ENCODE measurements at places on chromosomes 3 and 15. TPM values are rescaled to one million over a fixed set of nuclear protein-coding genes. Genes with fewer than 3 reads are reported as not detected.

CLRN1 gene
- total RNA-seq, result not detected

ACP3 gene
- 3.5 TPM for total RNA-seq

SAMMSON gene
- not detected for total RNA-seq

TRPM1 gene
- not detected for total RNA-seq

DAZL gene
- total RNA-seq, result not detected

SEMA7A gene
- total RNA-seq, result 14.5 TPM

ZNF774 gene
- 6.2 TPM for total RNA-seq

- no peak overlapping the region for H3K4me3 ChIP-seq
- no peaks in the 10 kb centered on the region for H3K27me3 ChIP-seq
- no peak for DNase-seq
- no peaks in the 10 kb centered on the region for H3K36me3 ChIP-seq
- H3K4me1 ChIP-seq, result no peaks in the 10 kb centered on the region
- H3K27ac ChIP-seq, result no peak overlapping the region
Observed at GRCh38 chr15:101133751-101134261, 118.0 kb downstream of the CHSY1 start.

DNA sequence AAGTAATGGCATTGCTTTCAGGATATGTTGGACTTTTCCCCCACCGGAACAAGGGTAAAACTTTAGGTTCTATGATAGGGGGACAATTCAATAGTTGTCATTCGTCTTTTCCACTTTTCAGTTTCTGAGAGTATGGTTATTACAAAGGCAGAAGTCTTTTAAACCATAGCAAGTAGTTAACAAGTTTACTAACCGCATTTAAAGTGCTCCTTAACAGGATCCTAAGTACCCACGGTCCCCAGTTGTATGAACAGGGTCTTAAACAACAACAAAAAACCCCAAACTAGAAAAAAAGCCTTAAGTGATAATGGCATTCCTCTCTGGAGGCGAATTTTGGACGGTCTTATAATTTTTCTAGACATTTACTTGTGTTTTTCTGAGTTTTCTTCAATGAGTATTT lies 831 bp downstream of the IFT57 start:
- H3K27ac ChIP-seq, result peak overlapping the region; percentile 28
- no peak for DNase-seq
- peaks cover 12% of the 10 kb centered on the region for H3K36me3 ChIP-seq
- H3K4me1 ChIP-seq, result peaks cover 27% of the 10 kb centered on the region
- H3K27me3 ChIP-seq, result no peaks in the 10 kb centered on the region

DNA sequence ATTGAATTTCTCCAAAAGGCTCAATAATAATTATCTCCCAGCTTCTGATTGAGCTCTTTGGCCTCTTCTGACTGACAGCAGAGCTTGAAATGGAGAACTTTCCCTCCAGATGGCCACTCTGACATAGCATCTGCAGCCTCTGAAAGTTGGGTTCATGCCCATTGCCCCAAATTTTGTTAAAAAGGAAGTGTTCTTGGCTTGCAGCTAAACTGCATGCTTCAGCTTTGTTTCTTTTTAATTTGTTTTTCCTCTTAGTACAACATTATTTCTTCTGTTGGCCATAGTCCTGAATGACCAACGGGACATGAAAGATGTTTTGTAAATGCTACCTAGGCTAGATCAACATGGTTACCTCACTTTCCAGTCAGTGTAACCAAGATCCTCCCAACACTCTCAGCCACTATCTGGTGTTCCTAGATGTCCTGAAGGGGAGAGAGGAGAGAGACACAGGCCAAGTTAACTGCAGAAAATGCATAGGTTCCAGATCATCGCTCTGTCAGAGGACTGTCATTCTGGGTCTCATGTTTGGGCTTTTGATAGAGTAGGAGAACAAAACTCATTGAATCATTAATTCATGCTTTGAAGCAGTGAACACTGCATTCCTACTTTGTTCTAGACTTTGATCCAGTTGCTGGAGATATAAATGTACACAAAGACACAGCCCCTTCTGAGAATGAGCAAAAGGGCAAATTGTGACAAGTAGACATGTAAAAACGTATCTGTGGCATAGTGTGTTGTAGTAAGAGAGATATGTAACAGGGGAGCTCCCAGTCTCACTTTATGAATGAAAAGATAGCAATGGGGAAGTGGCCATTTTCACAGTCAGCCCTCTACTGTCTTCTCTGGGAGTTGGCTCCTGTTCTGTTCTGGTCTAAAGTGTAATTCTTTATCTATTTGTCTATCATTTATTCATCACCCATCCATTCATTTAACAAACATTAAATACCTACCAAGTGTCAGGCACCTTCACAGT lies 156.2 kb downstream of the ZNF621 start:
- no peak overlapping the region for H3K4me3 ChIP-seq
- DNase-seq, result no peak
- no peak overlapping the region for H3K27ac ChIP-seq
- H3K27me3 ChIP-seq, result no peaks in the 10 kb centered on the region
- H3K36me3 ChIP-seq, result no peaks in the 10 kb centered on the region

DNA sequence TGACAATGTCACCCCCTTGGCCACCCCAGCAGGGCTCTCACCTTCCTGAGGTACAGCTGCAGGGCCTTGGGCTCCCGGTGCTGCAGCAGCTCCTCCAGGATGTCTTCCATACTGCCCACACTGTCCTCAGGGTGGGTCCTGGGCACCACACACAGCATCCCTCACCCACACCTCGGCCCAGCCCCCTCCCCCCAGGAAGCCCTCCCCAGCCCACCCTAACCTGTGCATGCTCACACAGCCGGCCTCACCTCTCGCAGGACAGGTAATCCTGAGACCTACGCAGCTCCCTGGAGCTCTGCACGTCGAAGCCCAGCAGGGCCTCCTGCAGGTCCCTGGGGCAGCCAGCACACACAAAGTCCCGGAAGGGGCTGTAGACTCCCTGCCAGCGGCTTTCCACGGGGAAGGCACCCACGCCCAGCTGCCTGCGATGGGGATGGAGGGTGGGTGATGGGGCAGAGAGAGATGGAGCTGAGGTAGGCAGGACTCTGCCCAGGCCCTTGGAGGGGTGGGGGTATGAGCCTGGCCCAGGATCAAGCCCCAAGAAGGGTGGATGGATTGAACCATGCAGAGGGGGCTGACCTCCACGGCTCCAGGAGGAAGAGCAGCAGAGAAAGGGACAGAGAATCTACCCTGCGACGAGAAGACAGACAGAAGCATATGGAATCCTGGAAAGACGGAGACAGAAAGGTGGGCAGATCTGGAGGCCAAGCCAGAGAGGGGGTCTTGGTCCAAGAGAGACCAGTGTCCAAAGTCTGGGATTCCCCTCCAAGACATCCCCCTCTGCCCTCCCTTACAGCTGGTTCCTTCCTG lies 16.7 kb downstream of the ALS2CL start:
- no peak overlapping the region for H3K27ac ChIP-seq
- no peak overlapping the region for H3K4me3 ChIP-seq
- no peaks in the 10 kb centered on the region for H3K36me3 ChIP-seq
- no peaks in the 10 kb centered on the region for H3K27me3 ChIP-seq
- H3K4me1 ChIP-seq, result no peaks in the 10 kb centered on the region

DNA sequence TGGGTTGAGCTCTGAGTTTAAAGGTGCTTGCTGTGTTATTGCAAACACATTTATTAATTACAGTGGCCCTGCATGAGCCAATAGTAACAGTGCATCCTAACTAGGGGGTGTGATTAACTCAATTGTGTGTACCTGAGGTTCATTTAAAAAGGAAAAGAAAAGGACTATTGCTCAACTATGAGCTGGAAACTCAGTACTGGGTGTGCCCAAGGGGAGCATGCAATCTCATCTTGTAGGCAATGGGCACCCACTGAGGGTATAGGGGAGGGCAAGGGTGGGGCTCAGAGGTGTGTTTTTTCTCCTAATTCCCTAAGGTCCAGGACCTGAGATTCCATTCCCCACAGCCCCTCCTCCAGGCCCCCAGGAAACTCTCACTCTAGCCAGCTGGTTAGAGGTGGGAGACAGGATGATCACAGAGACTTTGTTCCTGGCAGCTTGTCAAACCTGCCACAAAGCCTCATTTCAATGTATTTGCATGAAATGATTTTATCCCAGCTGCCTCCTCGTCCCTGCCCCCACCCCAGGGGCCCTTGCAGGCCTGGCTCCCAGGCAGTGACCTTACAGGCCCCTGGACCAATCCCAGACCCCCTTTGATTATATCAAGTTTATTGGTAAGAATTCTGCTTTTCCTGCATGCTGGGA lies 220.7 kb downstream of the TBC1D2B start:
- H3K36me3 ChIP-seq, result no peaks in the 10 kb centered on the region
- no peak for DNase-seq
- H3K4me1 ChIP-seq, result no peaks in the 10 kb centered on the region
- no peak overlapping the region for H3K4me3 ChIP-seq
- no peak overlapping the region for H3K27ac ChIP-seq

DNA sequence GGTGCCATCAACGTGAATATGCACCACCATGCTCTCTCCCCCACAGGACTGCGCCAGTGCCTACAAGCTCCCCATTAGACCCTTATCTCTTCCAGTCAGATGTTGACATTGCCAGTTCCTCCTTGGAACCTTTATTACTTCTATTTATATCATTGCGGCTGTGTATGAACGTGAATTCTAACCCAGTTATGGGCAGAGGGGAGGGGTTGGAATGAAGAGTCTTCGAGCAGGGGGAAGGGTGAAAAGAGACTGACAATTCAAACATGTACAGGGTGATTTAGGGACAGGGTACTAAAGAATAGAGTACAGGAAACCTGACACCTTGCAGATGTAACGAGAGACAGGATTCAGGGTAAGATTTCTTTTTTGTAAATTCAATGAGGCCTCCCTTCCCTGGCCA lies 41.8 kb upstream of the ST6GAL1 start:
- no peaks in the 10 kb centered on the region for H3K4me1 ChIP-seq
- no peak overlapping the region for H3K4me3 ChIP-seq
- DNase-seq, result no peak
- H3K36me3 ChIP-seq, result no peaks in the 10 kb centered on the region
- H3K27me3 ChIP-seq, result no peaks in the 10 kb centered on the region
- no peak overlapping the region for H3K27ac ChIP-seq

GRCh38 chr3:69725994-69726571 lies 13.2 kb upstream of the MITF start:
- DNase-seq, result no peak
- H3K4me3 ChIP-seq, result no peak overlapping the region
- H3K27me3 ChIP-seq, result no peaks in the 10 kb centered on the region
- no peaks in the 10 kb centered on the region for H3K4me1 ChIP-seq
- no peak overlapping the region for H3K27ac ChIP-seq

DNA sequence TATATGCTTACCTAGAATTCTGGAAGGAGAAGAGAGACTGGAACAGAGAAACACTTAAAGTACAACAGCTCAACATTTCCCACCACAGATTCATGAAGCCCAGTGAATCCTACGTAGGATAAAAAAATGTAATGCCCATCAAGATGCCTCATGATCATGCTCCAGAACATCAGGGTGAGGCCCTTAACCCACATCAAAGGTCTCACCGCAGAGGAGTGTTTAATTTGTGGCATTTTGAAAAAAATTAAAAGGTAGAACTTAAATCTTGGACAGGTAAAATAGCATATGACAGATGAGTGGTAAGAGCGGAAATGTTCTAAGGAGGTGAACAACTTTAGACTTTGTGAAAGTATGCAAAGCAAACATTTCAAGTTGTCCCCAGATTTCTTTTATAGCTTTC lies 9.7 kb upstream of the SLC6A20 start:
- no peak overlapping the region for H3K27ac ChIP-seq
- no peaks in the 10 kb centered on the region for H3K27me3 ChIP-seq
- no peak overlapping the region for H3K4me3 ChIP-seq
- DNase-seq, result no peak
- H3K36me3 ChIP-seq, result no peaks in the 10 kb centered on the region

- H3K27me3 ChIP-seq, result no peaks in the 10 kb centered on the region
- no peaks in the 10 kb centered on the region for H3K36me3 ChIP-seq
- no peaks in the 10 kb centered on the region for H3K4me1 ChIP-seq
Observed at GRCh38 chr3:17686613-17687012, 55.8 kb downstream of the TBC1D5 start.

- H3K4me1 ChIP-seq, result no peaks in the 10 kb centered on the region
- H3K4me3 ChIP-seq, result no peak overlapping the region
- H3K27me3 ChIP-seq, result no peaks in the 10 kb centered on the region
- peaks cover 85% of the 10 kb centered on the region for H3K36me3 ChIP-seq
Observed at GRCh38 chr3:9439331-9439730, 41.9 kb downstream of the SETD5 start.

DNA sequence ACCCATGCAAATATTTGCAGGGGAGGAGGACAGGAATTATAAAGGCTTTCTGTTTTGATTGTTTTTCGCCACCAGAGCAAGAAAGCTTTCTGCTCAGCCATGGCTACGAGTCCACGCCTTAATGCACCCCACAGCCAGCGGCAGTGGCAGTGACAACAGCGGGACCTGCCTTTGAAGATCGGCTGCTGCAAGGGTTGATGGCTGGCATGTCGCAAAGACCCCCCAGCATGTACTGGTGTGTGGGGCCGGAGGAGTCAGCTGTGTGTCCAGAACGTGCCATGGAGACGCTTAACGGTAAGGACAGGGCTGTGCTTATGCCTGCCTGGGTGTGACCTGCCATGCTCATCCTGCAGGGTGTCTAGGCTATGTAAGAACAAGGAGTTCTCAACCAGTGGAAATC lies 5.3 kb downstream of the LRRK1 start:
- H3K4me1 ChIP-seq, result 0 out of 2 replicates have a peak, but pooled peaks cover 11% of the 10 kb centered on the region
- no peaks in the 10 kb centered on the region for H3K27me3 ChIP-seq
- DNase-seq, result no peak
- H3K4me3 ChIP-seq, result no peak overlapping the region
- H3K27ac ChIP-seq, result no peak overlapping the region
- H3K36me3 ChIP-seq, result 0 out of 2 replicates have a peak, but pooled peaks cover 12% of the 10 kb centered on the region

DNA sequence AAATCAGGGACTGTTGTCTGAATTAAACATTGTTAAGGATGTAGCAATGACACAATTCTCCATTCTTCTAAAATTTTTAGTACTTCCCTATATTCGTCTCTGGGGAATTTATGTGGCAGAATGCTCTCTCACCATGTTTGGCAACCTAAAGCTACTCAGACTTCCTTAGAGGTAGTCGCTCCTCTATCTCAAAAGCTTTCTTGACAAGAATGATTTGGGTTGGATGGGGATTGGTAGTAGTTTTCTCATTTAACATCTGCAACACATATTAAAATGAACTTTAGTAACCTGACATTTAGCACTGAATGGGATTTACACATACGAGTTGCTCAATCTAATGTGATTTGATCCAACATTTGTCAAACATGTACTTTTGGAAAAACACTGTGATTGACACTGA lies 233.3 kb downstream of the RBMS3 start:
- no peak for DNase-seq
- H3K4me3 ChIP-seq, result no peak overlapping the region
- no peaks in the 10 kb centered on the region for H3K36me3 ChIP-seq
- no peak overlapping the region for H3K27ac ChIP-seq
- no peaks in the 10 kb centered on the region for H3K4me1 ChIP-seq

DNA sequence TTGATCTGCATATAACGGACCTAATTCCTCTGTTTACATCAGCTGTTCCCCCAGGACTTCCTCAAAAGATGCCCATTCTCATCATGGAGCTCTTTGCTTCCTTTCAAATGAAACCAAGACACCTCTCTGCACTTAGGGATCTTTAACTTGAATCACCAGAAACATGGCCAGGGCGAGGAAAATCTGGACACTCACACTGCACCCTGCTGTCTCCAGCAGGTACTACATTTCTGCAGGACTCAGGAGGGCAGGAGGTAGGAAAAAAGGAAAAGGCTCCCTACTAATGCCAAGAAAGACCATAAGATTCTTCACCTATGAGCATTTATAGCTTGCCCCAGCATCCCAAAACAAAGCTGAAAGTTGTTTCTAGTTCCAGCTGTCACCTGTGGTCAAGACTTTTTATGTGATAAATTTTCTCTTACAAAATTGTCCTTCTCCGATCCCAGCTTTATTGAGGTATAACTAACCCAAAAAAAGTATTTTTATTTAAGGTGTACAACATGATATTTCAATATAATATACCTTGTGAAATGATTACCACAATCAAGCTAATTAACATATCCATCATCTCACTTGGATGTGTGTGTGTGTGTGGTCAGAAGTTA lies 87.3 kb upstream of the C15orf61 start:
- H3K27ac ChIP-seq, result no peak overlapping the region
- no peaks in the 10 kb centered on the region for H3K4me1 ChIP-seq
- no peaks in the 10 kb centered on the region for H3K36me3 ChIP-seq
- peak; percentile 29 for DNase-seq
- H3K4me3 ChIP-seq, result no peak overlapping the region
